ENCODE measurements at places on chromosomes 16 and 17.

- no peak for DNase-seq
These were observed 27.3 kb upstream of the CBFA2T3 start for GRCh38 chr16:89004209-89004831.

DNA sequence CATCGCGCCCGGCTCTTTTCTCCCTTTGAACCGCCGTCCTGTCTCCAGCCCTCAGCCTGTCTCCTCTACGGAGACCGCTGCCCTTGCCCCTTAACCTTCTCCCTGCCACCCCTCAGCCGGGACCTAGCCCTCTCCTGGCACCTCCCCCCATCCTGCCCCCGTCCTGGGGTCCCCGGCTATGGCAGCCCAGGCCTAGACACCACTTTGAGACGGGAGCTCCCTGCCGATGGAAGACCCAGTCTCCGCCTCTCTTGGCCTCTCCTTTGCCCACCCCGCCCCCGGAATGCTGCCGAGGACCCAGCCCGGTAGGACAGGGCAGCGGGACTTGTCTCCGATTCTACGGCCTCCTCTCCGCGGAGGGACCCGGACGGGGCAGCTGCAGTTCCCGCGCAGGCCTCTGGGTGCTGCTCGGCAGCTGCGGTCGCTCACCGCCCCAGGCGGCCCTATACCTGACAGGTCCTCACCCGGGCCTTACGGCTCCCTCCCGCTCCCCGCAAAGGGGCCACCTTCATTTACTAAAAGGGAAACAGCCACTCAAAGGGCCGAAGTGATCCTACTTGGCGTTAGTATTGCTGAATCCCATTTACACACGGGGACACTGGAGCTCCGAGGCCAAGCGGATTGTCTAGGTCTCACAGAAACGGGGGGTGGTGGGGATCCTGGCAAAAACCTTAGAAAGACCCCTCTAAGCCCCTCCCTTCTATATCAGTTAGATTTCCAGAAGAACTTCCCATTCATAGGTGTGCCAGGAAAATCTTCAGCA lies 32.6 kb upstream of the TAC4 start:
- DNase-seq, result peak; percentile 25

DNA sequence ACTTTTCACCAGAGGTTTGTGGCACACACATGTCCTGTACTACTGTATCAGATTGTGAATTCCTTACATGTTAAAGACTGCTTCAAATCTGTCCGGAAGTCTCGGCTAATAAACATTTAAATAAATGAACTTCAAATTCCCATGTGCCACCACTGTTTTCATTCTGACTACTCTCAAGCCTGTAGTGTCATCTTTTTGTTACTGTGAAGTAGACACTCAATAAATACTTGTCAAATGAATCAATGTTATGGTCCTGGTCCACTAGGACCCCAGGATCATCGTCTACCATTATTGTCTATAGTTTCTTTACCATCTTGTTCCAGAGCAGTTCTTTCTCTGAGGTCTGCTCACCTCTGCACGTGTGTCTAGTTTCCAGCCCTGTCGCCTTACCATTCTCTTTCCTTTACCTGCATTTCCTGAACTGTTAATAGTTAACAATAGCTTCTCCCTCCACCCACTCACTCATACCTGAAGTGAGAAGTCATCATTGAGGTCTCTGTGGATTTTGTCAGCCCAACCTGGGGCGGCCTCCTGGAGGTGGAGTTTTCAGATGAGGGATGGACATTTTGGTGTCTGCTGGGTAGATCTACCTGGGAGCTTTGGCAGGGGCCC lies 333.0 kb downstream of the SEC14L1 start:
- DNase-seq, result no peak

DNA sequence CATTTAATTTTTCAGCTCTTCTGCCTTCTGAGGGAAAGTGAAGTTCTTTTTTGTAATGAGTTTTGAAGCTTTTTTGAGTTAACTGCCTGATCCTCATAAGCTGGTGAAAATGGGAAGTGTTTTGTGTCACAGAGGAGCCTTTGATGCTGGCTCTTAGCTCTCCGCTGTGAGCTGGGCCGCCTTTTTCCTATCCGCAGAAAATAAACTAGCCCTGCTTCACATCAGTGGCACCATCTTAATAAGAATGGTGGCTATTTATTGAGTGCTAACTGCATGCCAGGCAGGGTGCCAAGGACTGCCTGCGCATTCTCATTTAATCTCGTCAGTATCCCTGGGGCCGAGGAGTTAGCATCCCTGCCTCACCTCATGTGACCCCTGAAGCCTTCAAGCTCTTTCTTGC lies 309.0 kb downstream of the CPPED1 start:
- DNase-seq, result no peak

- no peak for DNase-seq
These were observed 609.2 kb downstream of the TOX3 start for GRCh38 chr16:51937771-51938170.

Data from NK-92 treated with Interleukin-12 subunit alpha and Interleukin-12 subunit beta, amount 100 ng/mL, for 24 hours (cell line).